ENCODE measurements at places on chromosomes 1 and 21. TPM values are rescaled to one million over a fixed set of nuclear protein-coding genes. Genes with fewer than 3 reads are reported as not detected.

DNA sequence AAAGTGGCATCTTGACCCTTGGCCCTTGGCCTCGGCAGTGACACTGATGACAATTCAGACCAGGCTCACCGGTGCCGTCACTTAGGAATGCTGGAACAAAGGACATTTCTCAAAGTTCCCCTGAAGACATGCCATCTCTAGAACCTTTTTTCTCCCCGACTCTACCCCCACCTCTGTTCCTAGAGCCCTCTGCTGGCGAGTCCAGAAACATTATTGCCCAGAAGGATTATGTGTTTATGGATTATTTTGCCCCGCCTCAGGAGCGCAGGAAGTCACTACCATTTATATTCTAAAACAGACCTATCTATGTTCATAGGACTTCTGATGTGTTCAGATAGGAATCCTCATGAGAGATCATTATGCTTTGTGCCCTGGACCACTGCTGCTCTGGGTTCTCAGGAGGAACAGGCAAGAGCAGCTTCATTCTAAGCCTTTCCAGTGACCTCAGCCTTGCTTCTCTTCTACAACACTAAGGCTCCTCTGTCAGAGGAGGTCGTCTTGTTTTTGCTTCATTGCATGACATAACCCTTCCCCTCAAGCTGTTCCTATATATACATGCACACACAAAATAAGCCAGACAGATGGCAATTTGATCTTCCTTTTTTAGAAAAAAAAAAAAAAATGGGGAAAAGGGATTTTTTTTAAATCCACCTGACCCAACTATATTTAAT, 12.4 kb upstream of the SHISA4 start:
- H3K4me3 ChIP-seq: no peak overlapping the region
- DNase-seq: no peak
- H3K27me3 ChIP-seq: no peaks in the 10 kb centered on the region
- no peaks in the 10 kb centered on the region for H3K36me3 ChIP-seq

SUMO3 gene
- 135 TPM for total RNA-seq

NBPF19 gene
- 15.4 TPM for total RNA-seq

- H3K27ac ChIP-seq: no peak overlapping the region
- no peak for DNase-seq
- H3K4me3 ChIP-seq: no peak overlapping the region
Observed at GRCh38 chr1:33390542-33390941, 40.4 kb downstream of the PHC2 start.

DNA sequence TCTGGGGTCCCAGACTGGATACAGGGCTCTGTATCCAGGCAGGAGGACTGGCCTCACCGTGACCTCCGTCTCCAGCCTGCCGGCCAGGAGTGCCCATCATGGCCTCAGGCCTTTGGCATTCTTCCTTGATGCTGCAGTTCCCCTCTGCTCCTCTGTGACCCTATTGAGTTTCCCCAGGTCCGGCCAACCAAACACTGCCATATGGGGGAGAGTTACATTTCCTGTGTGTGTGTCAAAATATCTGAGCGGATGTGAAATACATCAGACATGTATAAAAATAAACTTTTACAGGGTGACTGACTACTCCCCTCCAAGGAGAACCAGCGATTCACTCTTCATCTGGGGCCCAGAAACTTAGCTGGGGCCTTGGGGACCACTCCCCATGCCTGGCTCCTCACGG, 10.2 kb upstream of the UBL4B start:
- no peaks in the 10 kb centered on the region for H3K27me3 ChIP-seq
- no peaks in the 10 kb centered on the region for H3K36me3 ChIP-seq
- no peak overlapping the region for H3K4me3 ChIP-seq

DNA sequence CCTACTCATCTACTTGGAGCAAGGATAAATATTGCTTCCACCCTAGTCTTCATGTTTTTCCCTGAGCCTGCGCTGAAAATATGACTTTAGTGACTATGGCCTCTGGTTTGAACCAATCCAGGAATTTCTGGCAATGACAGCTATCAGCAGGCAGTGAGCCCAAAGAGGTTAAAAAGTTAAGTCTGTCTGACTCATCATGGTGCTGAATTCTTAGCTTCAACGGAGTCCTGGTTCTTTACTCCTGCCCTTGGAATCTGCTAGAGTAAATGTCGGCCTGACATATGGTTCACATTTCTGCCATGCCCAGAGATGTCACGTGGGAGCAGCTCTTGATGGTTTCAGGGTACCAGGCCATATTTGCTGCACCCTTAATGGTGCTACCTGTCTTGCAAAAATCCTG, 351.6 kb upstream of the PLXNA2 start:
- no peak overlapping the region for H3K27ac ChIP-seq
- H3K36me3 ChIP-seq: no peaks in the 10 kb centered on the region
- H3K4me1 ChIP-seq: peaks cover 33% of the 10 kb centered on the region
- H3K4me3 ChIP-seq: no peak overlapping the region

GRCh38 chr1:189782295-189782694, 695.4 kb downstream of the BRINP3 start:
- no peaks in the 10 kb centered on the region for H3K27me3 ChIP-seq
- peak; percentile 4 for DNase-seq
- no peak overlapping the region for H3K4me3 ChIP-seq
- no peaks in the 10 kb centered on the region for H3K4me1 ChIP-seq
- H3K36me3 ChIP-seq: no peaks in the 10 kb centered on the region
- no peak overlapping the region for H3K27ac ChIP-seq

- DNase-seq: no peak
- no peak overlapping the region for H3K27ac ChIP-seq
- no peak overlapping the region for H3K4me3 ChIP-seq
- no peaks in the 10 kb centered on the region for H3K27me3 ChIP-seq
Observed at GRCh38 chr1:54400329-54400728, 5.9 kb downstream of the SSBP3 start.

- no peaks in the 10 kb centered on the region for H3K36me3 ChIP-seq
- no peak for DNase-seq
- H3K4me3 ChIP-seq: no peak overlapping the region
- H3K27me3 ChIP-seq: peaks cover 19% of the 10 kb centered on the region
Observed at GRCh38 chr1:231016966-231017365, 23.1 kb downstream of the FAM89A start.

DNA sequence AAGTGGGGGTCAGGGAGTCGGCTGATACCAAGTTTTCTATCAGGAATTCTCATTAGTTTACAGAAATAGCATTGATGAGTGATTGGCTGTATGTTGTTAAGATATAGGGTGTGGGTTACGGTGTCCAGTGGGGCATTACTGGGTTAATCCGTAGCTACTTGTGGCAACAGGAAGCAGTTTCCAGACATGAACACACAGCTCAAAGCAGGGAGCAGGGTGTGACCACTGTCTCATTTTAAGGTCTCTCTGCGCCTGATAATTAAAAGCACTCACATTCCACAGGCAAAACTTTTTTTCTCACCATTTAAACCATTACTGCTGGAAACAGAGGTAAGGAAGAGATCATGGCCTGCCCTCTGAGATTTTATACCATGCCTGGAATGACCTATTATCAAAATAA, 114.9 kb downstream of the SIK1 start:
- no peaks in the 10 kb centered on the region for H3K27me3 ChIP-seq
- no peak overlapping the region for H3K4me3 ChIP-seq
- DNase-seq: no peak
- H3K36me3 ChIP-seq: no peaks in the 10 kb centered on the region
- no peaks in the 10 kb centered on the region for H3K4me1 ChIP-seq
- no peak overlapping the region for H3K27ac ChIP-seq
